ENCODE measurements at places on chromosomes 13 and 19.

DNA sequence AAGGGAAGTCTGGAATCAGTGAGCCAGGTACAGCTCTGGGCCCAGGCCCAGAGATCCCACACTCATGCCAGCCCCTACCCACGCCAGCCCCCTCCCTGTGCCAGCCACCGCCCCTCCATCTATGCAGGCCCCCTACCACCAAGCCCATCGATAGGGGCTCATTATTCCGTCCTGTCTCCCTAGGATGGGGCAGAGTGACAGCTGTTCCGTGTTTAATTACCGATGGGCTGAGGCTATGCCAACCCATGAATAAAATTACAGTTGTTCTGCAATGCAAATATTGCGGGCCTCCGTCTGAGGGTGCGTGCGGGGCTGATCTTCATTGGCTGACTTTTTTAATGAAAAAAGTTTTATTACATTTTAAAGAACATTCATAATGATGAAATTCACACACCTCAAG lies 35.6 kb upstream of the PEPD start:
- no peak for DNase-seq

- no peak for DNase-seq
Observed at GRCh38 chr19:17734146-17734545, 14.9 kb downstream of the MAP1S start.

- peak; percentile 85 for DNase-seq
Observed at GRCh38 chr19:41753159-41753558, 2.2 kb upstream of the CEACAM6 start.

DNA sequence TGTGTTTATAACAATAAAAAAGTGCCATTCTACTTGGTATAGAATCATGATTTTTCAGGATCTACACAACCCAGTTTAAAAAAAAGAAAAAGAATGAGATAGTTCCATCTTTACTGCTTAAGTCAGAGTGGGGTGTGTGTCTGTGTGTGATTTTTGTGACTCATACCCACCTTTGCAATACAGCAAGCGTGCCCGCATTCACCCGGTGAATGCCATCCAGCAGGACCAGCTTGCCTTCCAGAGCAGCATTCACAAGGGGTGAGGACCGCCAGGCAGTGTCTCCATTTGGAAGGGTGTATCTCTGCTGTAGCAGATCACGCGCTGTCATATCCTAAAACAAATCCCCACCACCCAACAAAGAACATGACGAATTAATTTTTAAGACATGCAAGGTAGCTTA lies 127.7 kb downstream of the VWA8 start:
- no peak for DNase-seq

- no peak for DNase-seq
Observed at GRCh38 chr19:28636016-28636629, 576.8 kb downstream of the UQCRFS1 start.

- no peak for DNase-seq
Observed at GRCh38 chr13:75581874-75582640, 32.5 kb downstream of the UCHL3 start.

- no peak for DNase-seq
Observed at GRCh38 chr19:5666921-5667610, 13.2 kb downstream of the MICOS13 start.

DNA sequence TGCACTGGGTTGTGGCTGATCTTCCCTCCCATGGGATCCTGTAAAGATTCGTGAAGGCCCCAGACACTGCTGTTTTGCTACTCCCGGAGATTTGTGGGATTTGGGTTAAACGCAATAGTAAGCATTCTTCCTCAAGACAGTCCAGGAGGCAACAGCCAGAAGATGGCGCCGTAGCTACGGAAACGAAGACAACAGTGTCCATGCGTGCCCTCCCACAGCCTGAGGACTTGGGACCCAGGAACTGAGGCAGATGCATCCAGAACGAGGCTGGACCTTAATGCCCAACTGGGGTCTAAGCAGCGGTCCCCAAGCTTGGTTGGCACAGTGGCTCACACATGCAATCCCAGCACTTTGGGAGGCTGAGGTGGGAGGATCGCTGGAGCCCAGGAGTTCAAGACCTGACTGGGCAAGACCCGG lies 57.6 kb upstream of the ZNF507 start:
- DNase-seq: peak; percentile 87

- DNase-seq: no peak
Observed at GRCh38 chr13:37663724-37664123, 65.2 kb upstream of the POSTN start.

DNA sequence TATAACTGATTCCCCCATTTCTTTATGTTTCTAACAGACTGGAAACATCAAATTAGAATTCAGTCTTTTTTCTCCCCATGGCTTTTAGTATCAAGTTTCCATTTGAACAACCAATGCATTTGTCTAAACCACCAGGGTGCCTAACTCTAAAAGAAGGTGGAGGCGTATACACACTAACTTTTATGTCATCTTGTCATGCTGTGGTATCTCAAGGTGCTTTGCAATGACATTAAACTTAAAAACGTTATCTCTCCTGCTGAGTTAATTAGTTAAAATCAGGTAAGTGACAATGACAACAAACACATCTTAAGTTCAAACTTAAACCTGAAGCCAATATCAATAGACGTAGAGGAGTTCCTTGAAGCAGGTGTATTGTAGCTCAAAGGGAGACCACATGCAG lies 1001.7 kb downstream of the PCDH17 start:
- no peak for DNase-seq

DNA sequence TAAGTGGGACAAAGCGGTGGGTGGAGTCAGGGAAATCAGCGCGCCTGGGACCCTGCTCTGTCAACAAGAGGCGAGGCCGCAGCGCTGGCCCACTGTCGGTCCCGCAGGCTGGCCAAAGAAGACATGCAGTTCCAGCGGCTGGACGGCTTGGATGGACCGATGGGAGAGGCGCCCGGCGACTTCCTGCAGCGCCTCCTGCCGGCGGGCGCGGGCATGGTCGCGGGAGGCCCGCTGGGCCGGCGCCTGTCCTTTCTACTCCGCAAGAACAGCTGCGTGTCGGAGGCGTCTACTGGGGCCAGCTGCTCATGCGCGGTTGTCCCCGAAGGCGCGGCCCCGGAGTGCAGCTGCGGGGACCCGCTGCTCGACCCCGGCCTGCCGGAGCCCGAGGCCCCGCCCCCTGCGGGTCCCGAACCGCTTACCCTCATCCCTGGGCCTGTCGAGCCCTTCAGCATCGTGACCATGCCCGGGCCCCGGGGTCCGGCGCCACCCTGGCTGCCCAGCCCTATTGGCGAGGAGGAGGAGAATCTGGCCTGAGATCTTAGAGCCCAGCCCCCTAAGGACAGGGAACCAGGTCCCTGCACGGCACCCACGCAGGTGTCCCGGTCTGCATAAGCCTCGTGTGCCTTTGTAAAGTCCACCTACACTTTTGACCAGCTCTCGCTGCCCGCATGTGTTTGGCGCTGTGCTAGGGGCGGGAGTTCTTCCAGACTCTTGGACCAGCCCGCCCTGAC lies 6.1 kb downstream of the BEST2 start:
- DNase-seq: peak; percentile 91

DNA sequence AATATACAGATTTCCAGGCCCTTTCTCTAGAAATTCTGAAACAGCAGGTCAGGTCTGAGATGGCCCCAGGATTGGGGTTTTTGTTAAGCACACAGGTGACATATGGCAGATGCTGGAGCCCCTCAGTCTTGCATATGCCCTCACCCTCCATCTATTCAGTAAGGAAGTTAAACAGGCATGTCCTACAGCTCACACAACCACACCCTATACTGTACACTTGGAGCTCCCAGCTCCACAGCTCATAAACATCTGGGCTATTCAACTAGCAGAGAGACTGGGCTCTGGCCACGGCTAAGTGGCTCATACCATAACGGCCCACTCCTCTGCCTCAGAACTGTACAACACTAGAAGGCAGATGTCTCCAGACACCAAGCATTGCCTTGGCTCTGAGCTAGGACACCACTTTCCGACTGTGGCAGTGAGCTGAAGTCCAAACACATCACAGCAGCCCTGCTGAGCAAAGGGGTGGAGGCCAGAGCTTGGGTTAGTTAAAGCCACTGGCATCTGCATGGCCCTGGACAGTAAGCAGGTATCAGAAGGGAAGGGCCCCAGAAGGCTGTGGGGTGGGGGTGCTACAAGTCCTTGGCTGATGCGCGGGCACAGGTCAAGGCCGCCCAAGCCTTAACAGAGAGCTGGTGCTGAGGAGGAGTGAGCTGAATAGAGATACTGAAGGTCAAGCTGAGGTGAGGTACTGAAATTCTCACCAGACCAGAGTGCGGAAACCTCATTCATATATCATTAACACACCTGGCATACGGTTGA lies 79.1 kb downstream of the ABCC4 start:
- no peak for DNase-seq

DNA sequence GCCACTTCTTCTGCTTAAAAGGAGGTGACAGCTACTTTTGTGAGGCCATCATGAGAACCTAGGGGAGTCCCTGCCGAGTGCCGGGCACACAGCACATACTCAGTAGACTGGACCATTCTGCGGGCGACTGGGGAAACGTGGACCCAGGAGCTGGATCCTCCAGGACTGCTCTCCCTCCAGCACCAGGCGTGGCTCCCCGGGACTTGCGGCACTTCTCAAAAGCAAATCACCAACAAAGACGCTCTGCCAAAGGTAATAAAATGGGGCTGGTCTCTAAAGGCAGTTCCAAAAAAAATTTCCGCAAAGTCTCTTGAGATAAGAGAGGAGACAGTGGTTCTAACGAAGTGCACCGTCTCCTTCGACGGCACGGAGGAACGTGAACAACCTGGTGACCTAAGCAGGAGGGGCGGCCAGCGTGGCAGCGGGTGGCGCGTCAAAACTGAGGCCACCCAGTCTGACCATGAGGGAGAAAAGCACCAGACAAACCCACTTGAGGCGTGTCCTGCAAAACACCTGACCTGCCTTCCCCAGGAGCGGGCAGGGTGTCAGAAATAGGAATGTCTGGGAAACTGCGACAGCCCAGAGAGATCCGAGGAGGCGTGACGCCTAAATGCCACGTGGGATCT lies 1.4 kb upstream of the TMPRSS9 start:
- DNase-seq: no peak

GRCh38 chr13:32228330-32229041 lies 86.7 kb downstream of the ZAR1L start:
- peak; percentile 36 for DNase-seq
